HFFc6 (cell line): ENCODE measurements at places on chromosomes 3 and 15.

DNA sequence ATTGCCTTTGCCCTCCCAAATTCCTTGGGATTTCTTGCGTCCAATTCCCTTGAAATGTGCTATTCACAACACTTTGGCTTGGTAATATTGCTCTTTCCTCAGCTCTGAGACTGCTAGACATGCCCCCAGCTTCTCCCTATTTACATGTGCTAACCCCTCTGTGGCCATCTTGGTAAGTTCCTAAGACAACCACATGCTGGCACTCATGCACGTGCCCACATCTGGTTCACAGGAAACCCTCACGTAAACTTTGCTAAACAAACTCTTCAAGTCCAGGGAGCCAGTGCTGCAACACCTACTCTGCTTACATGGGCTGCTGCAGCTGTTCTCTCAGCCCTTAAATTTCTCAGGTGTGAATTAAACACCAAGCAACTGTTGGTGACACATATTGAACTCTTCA lies 121.8 kb downstream of the ADAMTSL3 start:
- H3K27ac ChIP-seq = no peak overlapping the region
- no peaks in the 10 kb centered on the region; the same call in 1 of the 2 replicates for H3K36me3 ChIP-seq
- H3K4me3 ChIP-seq = no peak overlapping the region
- no peak for DNase-seq
- no peaks in the 10 kb centered on the region for H3K4me1 ChIP-seq

GRCh38 chr3:67460841-67461510 lies 193.4 kb downstream of the SUCLG2 start:
- H3K27ac ChIP-seq = no peak overlapping the region
- H3K4me1 ChIP-seq = peaks cover 34% of the 10 kb centered on the region
- H3K4me3 ChIP-seq = no peak overlapping the region
- H3K27me3 ChIP-seq = no peaks in the 10 kb centered on the region

GRCh38 chr3:184348057-184348382 lies 10.6 kb downstream of the FAM131A start:
- no peak overlapping the region for H3K4me3 ChIP-seq
- DNase-seq = no peak
- peak overlapping the region; percentile 25; the same call in 1 of the 2 replicates for H3K27ac ChIP-seq
- peaks cover 4% of the 10 kb centered on the region for H3K27me3 ChIP-seq
- peaks cover 15% of the 10 kb centered on the region; the same call in 1 of the 2 replicates for H3K36me3 ChIP-seq

DNA sequence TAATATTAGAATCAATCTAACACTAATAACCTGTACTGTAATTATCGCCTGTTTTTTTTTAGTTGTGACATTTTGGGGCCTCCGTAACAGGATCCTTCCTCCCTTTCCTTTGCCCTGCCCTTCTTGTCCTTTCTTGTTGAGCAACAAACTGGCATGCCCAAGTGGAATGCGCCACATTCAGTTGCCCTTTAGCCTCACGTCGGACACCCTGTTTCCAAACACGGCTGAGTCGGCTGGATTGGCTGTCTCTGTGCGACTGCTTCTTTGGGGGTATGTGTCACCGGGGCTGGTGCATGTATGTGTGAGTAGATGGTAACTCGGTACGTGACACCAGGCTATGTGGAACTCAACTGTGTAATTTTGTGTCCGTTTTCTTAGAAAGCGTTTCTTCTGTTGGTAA lies 24.1 kb downstream of the TRAK1 start:
- peak overlapping the region; percentile 58 for H3K27ac ChIP-seq
- peaks cover 5% of the 10 kb centered on the region; the same call in 1 of the 2 replicates for H3K36me3 ChIP-seq
- peaks cover 2% of the 10 kb centered on the region; the same call in 1 of the 2 replicates for H3K27me3 ChIP-seq
- DNase-seq = no peak

- H3K36me3 ChIP-seq = peaks cover 3% of the 10 kb centered on the region; the same call in 1 of the 2 replicates
- H3K4me1 ChIP-seq = peaks cover 70% of the 10 kb centered on the region
- peak overlapping the region; percentile 66; the same call in 1 of the 2 replicates for H3K4me3 ChIP-seq
- peak; percentile 12 for DNase-seq
- no peaks in the 10 kb centered on the region; the same call in 1 of the 2 replicates for H3K27me3 ChIP-seq
Observed at GRCh38 chr3:177596248-177596815, 399.1 kb upstream of the TBL1XR1 start.

DNA sequence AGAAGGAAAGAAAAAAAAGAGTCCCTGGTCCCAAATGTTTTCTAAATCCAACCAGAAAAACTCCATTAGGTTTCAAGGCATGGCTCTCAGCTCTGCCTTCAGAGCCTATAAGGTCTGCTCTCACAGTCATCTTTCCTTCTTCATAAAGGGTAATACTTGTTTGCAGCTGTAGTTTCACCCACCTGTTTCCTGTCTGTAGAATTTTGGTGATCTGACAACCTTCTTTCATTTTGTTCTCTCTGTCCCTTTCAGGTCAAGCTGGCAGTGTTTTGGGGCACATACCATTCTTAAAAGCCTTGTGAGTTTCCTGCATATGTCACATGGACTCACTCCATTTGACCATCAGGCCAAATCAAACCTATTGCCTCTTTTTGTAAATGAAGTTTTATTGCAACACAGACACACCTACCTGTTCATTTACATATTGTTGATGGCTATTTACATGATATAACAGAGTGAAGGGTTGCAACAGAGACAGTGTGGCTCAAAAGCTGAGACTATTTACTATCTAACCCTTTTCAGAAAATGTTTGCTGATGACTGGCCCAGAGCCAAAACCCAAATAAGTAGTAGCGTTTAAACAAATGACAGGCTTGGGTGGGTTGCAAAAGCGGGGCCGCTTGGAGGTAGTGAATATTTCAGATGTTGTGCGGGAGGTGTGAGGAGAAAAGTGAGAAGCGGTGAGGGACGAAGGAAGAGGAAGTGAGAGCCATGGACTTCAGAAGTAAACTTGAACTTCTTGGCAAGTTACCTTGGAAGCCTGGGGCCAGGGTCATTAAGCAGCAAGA lies 292.7 kb upstream of the PROK2 start:
- H3K27ac ChIP-seq = no peak overlapping the region
- no peak for DNase-seq
- H3K36me3 ChIP-seq = peaks cover 11% of the 10 kb centered on the region; the same call in 1 of the 2 replicates
- peaks cover 8% of the 10 kb centered on the region; the same call in 1 of the 2 replicates for H3K27me3 ChIP-seq

GRCh38 chr15:91318516-91318915 lies 218.5 kb downstream of the SV2B start:
- no peak overlapping the region for H3K4me3 ChIP-seq
- no peak for DNase-seq
- H3K27me3 ChIP-seq = no peaks in the 10 kb centered on the region
- no peaks in the 10 kb centered on the region for H3K36me3 ChIP-seq
- H3K27ac ChIP-seq = no peak overlapping the region

DNA sequence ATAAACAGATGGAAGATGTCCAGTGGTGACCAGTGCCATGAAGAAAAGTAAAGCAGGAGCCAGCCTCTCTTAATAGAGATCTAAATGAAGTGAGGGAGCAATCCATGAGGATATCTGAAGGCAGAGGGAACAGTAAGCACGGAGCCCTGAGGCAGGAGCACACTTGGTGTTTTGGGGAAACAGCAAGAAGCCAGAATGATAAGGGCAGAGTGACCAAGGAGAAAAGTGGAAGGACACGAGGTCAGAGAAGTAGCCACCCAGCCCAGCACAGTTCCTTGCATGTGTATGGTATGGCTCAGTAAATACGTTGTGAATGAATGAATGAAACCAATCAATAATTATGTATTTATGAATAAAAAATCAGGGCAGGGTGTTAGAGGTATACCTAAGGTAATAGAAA lies 11.6 kb downstream of the KLHL18 start:
- H3K27ac ChIP-seq = no peak overlapping the region; the same call in 1 of the 2 replicates
- peaks cover 1% of the 10 kb centered on the region; the same call in 1 of the 2 replicates for H3K27me3 ChIP-seq
- H3K4me3 ChIP-seq = no peak overlapping the region
- no peak for DNase-seq
- peaks cover 5% of the 10 kb centered on the region; the same call in 1 of the 2 replicates for H3K36me3 ChIP-seq

GRCh38 chr3:197368821-197369220 lies 70.4 kb upstream of the DLG1 start:
- no peaks in the 10 kb centered on the region for H3K36me3 ChIP-seq
- no peak overlapping the region for H3K4me3 ChIP-seq
- peaks cover 6% of the 10 kb centered on the region for H3K27me3 ChIP-seq
- H3K27ac ChIP-seq = no peak overlapping the region

DNA sequence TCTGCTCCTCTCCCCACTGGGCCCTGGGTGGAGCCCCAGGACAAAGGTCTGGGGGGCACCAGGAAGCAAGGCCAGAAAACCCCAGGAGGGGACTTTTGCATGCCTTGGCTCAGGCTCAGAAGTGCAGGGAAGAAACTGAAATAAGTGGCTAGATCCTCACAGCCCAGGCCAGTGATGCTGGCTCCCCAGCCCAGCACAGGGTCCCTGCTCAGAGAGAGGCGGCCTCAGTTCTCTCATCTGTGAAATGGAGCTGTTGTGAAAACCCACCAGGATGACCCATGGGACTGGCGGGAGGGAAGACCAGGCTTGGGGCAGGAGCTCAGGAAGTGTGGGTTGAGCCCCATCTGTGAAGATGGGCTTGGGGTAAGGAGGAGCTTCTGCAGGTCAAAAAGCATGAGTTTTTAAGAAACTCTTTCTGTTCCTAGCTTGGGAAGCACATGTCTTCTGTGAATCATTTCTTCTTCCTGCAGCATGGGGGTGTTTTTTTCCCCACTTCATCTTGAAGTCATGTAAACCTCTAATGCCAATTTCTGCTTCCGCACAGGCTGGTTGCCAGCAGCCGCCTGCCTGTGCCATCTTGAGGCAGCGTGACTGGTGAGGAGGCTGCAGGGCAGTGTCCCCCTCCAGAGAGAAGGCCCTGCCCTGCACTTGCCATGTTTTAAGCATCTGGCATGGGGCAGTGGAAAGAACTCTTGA lies 118.6 kb downstream of the SMAD6 start:
- H3K4me3 ChIP-seq = no peak overlapping the region
- peaks cover 38% of the 10 kb centered on the region for H3K4me1 ChIP-seq
- no peaks in the 10 kb centered on the region; the same call in 1 of the 2 replicates for H3K36me3 ChIP-seq
- peaks cover 2% of the 10 kb centered on the region; the same call in 1 of the 2 replicates for H3K27me3 ChIP-seq

- peak; percentile 49 for DNase-seq
- H3K4me3 ChIP-seq = peak overlapping the region; percentile 71
- no peaks in the 10 kb centered on the region for H3K27me3 ChIP-seq
Observed at GRCh38 chr3:170470063-170471016, 51.7 kb downstream of the CLDN11 start.

DNA sequence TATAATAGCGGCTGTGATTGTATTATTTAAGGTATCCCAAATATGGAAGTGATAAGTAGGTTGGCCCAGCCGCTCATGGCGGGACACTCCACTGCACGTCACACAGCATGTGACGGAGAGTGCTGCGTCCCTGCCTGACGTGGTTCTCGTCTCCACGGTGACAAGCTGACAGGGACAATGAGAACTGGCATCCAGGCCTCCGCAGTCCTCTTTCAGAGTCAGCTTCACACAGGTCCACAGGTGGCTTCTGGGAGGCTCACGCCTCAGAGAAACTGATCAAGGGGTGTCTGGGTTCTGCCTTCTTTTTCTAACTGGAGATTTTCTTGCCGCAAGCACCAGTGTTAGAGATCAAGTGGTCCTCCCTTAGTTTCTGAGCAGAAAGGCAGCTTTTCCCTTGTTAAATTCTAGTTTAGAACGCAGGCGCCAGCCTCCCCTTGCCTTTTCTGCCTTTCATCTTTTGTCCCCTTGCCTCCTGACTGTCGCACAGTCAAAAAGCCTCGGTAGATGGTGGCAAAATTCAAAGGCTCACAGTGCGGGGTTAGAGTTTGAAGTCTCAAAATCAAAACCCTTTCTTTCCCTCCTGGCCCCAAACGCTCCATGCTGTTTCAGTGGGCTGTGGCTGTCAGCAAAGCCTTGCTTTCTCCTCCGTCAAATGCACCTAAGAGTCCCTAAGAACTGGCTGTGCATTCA lies 120.9 kb downstream of the ATP10A start:
- H3K4me1 ChIP-seq = peaks cover 31% of the 10 kb centered on the region
- no peak for DNase-seq
- no peak overlapping the region for H3K27ac ChIP-seq
- H3K27me3 ChIP-seq = peaks cover 3% of the 10 kb centered on the region; the same call in 1 of the 2 replicates
- H3K36me3 ChIP-seq = peaks cover 4% of the 10 kb centered on the region; the same call in 1 of the 2 replicates

DNA sequence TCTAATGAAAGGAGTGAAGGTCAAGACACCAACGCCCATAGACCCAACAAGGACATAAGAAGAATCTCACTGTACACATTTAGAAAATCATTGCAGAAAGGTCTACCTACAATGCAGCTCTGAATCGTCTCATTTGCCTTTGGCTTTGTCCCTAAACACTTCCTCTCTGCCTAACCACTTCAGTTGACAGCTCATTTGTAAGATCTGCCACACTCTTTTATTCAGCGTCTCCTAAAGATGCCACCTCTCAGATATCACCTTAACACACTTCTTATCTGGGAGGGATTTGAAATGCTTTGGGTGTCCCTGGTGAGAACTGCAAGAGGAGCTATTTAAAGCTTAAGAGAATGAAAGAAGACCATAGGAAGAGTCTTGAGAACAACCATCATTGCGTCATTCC lies 38.7 kb downstream of the RAB27A start:
- no peak overlapping the region for H3K27ac ChIP-seq
- H3K36me3 ChIP-seq = no peaks in the 10 kb centered on the region; the same call in 1 of the 2 replicates
- H3K4me3 ChIP-seq = no peak overlapping the region
- no peaks in the 10 kb centered on the region for H3K27me3 ChIP-seq

DNA sequence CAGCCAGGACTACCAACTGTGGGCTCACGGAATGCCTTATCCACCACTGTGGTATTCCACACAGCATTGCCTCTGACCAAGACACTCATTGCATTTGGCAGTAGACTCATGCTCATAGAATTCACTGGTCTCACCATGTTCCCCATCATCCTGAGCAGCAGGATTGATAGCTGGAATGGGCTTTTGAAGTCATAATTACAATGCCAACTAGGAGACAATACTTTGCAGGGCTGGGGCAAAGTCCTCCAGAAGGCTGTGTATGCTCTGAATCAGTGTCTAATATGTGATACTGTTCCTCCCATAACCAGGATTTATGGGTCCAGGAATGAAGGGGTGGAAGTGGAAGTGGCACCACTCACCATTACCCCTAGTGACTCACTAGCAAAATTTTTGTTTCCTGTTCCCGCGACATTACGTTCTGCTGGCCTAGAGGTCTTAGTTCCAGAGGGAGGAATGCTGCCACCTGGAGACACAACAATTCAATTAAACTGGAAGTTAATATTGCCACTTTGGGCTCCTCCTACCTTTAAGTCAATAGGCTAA lies 58.6 kb upstream of the CCDC80 start:
- H3K4me3 ChIP-seq = peak overlapping the region; percentile 47; the same call in 1 of the 2 replicates
- no peaks in the 10 kb centered on the region for H3K27me3 ChIP-seq
- peak; percentile 95 for DNase-seq
- H3K27ac ChIP-seq = peak overlapping the region; percentile 85
- peaks cover 61% of the 10 kb centered on the region for H3K4me1 ChIP-seq
- no peaks in the 10 kb centered on the region; the same call in 1 of the 2 replicates for H3K36me3 ChIP-seq

DNA sequence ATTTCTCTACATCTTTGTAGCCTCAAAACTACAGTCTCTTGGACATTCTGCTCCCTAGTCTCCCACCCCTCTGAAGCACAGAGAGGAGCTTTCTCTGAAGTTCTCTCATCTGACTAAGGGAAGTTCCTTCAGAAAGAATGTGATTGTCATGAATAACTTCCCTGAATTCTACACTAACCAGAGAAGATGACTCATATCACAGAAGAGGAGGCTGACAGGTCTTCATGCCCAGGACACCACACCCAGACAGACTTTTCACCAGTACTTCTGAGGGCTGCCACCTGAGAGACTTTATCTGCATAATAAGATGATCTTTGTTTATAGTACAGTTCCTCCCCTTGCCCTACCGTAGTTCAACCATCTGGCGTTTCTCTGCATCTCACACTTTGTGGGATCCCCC lies 52.8 kb downstream of the CDIN1 start:
- H3K4me1 ChIP-seq = peaks cover 22% of the 10 kb centered on the region
- no peaks in the 10 kb centered on the region for H3K27me3 ChIP-seq
- peak overlapping the region; percentile 68 for H3K27ac ChIP-seq
- peaks cover 40% of the 10 kb centered on the region for H3K36me3 ChIP-seq

- peaks cover 7% of the 10 kb centered on the region for H3K4me1 ChIP-seq
- no peaks in the 10 kb centered on the region for H3K36me3 ChIP-seq
- no peak for DNase-seq
- no peak overlapping the region for H3K4me3 ChIP-seq
- no peak overlapping the region for H3K27ac ChIP-seq
- H3K27me3 ChIP-seq = peaks cover 33% of the 10 kb centered on the region
Observed at GRCh38 chr3:14787630-14788029, 31.1 kb upstream of the FGD5 start.
